ENCODE measurements at places on chromosomes 2 and 18.

- DNase-seq: peak; percentile 79
These were observed 160.3 kb downstream of the INO80D start for GRCh38 chr2:205925373-205926337.

DNA sequence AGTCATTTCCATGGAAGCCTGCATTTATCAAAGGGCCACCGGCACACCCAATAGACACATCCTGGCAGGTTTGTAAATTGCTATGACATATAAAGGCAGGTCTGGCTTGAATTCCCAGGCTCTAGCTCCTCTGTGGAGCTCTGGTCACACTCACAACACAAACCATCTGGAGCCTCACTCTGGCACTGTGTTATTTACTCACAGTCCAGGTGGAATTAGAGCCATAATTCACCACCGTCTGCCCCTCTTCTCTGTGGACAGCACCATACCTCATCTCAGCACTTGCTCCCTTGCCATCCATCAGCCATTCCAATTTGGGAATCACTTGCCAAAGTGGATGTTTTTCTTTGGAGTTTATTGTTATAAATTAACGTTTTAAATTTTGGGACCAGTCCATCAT, 84.3 kb upstream of the OSR1 start:
- DNase-seq: no peak

- DNase-seq: no peak
These were observed 38.1 kb upstream of the SLC3A1 start for GRCh38 chr2:44237221-44237620.

DNA sequence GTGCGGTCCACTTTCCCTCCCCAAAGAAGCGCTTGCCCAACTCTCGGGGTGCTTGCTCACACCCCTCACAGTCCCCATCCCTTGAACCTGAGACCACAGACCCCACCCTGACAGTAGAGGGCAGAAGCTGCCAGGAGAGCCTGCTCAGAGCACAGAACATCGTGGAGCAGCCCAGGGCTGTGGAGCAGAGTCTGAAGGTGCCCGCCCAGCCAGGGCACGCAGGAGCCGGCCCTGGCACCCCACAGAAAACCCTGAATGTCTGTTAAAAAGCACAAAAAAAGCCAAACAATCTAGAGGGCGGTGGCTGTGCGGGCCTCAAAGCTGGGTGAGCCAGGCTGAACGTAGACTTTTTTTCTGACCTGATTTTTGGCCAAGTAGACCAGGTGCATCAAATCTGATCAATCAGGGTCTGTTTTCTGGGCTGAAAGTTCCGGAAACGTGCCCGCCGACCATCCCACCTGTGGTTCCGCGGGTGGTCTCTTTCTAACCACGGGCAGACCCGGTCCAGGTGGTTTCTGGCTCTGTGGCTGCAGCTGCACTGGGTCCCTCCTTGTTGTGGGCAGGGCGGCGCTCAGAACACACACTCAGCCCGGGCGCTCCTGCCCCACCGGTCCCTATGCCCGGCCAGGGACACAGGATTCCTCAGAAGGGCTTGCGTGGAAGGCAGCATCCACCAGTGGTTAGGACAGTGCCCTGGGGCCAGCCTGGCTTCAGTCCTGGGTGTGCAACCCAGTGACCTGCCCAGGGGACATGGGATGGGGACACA, 66.3 kb downstream of the SLC66A2 start:
- peak; percentile 59 for DNase-seq

DNA sequence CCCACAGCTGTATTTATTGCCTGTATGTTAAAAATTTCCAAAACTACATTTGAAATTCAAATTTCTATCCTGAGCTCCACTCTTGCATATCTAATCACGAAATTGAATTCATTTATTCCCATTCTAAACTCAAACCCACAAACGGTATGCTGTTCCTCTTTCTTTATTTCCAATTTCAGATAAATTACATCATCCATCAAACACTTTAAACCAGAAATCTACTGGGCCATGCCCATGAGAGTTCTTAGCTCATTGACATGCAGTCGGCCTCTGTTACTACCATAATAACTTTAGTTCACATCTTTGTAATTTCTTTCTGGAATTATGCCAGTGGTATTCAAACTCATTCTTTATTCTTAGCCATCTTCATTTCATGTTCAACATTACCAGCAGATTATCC, 100.3 kb downstream of the COL3A1 start:
- DNase-seq: no peak

DNA sequence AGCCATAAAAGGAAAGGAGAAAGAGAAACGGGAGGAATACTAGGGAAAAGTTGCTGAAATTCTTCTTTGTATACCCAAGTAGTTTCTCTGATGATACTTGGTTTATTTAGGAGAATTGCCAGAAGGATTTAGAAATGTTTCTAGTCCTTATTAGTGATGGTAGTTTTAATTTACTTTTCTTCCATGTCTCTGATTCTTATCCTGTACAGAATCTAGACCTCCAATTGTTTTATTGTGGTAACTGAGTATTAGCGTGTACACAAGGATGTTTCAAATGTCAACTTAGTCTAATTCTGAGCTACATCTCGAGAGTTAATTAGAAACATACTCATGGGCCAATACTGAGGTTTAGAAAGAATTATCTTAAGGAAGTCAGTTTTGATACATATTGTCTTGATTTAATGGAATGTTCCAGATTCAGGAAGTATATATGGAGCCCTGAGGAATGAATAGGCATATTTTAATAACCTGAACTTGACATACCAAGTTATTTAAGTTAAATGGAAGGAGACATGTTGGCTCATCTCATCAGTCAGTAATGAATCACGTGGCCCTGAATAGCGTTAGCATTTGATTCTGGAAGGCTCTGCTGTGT, 219.6 kb downstream of the LTBP1 start:
- no peak for DNase-seq

DNA sequence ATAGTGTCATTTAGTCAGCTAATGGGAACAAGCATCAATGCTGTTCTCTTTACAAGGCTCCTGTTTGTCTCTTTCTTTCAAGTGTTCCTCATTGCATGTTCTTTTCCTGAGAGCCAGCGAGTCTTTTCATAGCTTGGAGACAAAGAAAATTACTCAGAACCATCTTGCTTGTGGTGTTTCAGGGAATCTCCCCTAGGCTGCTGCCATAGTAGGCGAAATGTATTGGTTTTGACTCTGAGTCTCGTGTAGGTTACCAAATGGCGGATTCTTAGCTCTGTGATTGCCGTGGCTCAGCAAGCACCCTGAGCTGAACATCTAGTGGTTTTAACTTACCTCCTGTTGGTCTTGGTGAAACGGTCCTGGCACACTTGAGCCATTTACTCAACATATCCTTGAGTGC, 68.7 kb downstream of the RHBDD1 start:
- DNase-seq: no peak

DNA sequence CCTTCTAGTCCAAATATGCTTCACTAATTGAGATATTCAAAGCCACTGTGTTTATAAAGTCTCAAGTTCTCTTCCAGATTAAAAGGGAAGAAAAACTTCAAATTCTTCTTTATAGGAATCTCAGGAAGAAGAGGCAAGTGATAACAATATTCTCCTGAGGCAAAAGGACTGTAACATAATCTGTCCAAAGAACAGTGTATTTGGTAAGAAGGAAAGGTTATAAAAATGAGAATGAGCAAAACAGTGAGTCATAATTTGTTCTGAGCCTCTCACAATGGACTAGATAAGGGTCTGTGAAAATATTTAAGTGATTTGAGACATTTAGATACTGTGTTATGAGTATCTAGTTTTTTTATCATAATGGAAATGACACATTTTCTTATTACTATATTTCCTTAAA, 44.3 kb downstream of the SNRPD1 start:
- DNase-seq: no peak

GRCh38 chr2:143469323-143469722, 340.1 kb downstream of the ARHGAP15 start:
- DNase-seq: peak; percentile 64

GRCh38 chr2:34547340-34547739, 948.2 kb upstream of the FAM98A start:
- no peak for DNase-seq

DNA sequence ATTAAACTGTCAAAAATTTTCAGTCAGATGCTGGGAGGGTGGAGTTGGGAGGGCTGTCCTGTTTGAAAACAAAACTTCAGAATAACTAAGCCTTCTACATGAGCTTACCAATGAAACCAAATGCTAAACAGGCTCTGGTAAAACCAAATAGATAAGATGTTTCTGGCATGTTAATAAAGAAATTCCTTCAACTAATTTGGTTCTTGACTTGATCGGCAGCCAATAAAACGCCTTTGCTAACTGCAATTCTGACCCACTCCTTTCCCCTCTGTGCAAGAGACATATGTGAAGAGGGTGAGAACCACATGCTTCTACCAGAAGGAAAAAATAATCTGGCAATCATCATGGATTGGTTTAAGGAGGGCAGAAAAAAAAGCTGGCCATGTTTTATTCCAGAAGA, 20.9 kb downstream of the MAP4K3 start:
- DNase-seq: no peak

DNA sequence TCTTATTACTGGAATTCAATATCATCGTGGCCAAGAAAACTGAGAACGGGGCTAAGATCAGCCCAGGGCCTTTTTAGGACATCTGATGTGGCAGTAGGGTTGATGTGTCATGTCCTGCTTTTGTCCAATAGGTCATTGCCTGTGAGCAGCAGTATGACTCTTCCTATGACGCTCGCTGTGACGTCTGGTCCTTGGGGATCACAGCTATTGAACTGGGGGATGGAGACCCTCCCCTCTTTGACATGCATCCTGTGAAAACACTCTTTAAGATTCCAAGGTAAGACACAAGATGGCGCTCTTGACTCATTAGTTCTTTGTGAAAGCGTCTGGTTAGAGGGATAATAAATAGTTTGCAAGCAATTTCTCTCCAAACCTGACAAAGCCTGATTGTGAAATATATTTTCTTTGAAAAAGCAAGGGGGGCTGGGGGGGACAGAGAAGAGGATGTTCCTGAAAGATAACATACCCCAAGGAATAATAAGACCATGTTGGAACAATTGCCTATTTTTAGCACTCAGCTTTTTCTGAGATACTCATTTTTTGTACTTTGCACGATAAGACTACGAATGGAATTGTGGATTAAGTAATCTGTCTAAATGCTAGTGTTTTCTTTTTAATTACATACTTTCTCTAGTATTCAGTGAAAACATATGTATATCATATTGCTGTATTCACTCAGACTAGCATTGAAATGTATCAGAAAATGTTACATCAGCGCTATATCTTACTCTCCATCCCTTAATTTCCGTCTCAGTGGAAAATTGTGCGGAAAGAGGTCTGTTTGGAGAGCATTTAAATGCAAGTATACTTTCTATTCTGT, 58.1 kb downstream of the MYO3B start:
- no peak for DNase-seq

- no peak for DNase-seq
These were observed 25.3 kb downstream of the PREPL start for GRCh38 chr2:44335806-44336538.

DNA sequence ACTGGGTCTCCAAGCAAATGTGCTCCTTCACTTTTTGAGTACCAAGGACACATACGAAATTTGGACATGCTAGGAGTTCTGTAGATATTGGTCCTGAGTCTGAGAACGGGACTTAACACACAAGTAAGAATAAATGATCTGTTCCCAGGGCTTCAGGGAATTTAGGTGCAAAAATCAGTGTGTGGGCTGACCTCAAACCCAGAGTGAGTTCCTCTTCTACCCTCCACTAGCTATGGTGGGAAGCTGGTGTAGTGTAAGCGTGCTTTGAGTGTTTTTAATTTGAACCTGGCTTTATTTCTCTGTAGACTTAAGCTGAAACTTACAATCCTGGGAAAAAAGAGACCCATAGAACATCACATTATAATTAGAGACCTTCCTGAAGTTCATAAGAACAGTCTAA, 50.5 kb downstream of the MYO3B start:
- no peak for DNase-seq

GRCh38 chr2:208546860-208547650, 140.5 kb downstream of the PTH2R start:
- DNase-seq: no peak

DNA sequence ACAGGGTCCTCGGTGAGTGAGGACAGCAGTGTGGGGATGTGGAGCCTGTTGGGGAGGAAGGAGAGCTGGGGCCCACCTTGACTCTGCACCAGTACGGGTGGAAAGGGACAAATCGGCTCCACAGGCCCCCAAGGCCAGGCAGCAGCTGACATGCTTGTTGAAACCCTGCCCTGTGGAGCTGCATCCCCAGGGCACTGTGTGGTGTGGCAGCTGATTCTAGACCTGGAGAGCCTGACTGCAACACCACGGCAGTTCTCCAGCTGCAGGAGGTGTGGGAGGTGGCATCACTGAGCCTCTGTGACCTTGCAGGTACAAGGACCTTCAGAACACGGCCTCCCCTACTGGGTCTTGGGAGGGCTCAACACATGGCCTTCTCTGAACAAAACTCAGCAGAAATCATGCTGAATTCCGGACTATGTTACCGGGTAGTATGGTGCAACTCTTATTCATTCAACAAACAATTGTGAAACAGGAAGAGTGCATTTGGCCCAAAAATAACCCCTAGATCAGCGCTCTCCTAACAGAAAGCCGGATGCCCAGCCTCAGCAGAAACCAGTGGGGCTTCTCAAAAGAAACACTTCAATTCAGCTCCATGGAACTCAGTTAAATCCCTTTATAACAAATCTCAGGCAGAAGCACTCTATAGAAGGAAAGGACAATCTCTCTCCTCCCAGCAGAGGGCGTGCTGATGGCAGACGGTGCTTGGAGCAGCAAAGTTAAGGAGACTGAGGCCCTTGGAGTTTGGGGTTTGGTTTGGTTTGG, 104.4 kb upstream of the SALL3 start:
- DNase-seq: no peak

DNA sequence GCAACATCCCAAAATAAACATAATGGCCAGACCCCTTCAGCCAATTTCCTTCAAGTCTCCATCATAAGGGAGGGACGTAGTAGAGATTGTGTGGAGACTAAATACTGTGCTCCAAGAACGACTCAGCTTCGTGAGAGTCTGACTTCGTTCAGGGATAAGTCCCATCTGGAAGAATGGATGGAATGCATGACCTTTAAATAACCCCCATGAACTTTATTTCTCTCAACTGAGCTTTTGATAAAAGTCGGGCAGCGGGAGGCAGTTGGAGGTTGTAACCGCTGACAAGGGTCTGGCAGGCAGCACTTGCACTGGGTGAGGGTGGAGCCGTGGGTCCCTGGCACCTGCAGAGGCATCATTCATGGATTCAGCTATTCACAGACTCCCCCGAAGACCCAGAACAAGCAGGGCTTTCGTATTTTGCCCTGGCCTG, 115.9 kb downstream of the ZFP36L2 start:
- peak; percentile 46 for DNase-seq

GRCh38 chr2:8412586-8412985, 269.3 kb upstream of the ID2 start:
- no peak for DNase-seq

- DNase-seq: no peak
These were observed 592.1 kb downstream of the XIRP2 start for GRCh38 chr2:167480232-167480985.

Measured in suprapubic skin (tissue), 4 donors.